ENCODE measurements at places on chromosomes 2 and 18.

DNA sequence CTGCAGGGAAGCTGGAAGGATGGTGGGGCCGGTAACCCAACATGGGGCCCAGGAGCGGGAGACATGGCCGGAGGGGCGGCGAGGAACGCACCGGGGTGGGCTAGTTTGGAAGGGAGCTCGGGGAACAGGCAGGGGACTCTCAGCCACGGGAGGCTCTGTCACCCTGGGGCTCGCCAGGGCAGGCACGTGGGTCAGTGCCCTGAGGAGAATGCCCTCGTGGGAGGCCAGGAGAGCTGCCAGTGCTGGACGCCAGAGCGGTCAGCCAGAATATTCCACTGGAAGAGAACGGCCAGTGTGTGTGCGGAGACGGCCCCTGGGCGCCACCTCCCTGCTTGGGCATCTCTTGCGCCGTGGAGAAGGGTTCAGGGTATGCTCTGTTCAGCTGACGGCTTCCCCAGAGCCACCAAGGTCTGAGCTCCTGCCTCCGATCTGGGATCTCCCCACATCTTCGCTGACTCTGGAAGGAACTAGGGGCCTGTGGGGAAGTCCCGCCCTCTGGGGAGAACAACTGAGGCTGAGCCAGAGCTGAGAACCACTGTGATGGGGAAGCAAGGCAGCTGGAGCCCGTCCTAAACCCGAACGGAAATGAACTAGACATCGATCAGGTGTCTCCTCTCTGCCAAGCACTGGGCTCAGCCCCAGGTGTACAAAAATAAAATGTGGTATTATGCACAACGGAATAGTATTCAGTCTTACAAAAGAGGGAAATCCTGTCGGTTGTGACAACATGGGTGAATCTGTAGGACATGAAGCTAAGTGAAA lies 49.3 kb downstream of the TNP1 start:
- DNase-seq, result no peak

GRCh38 chr18:47987388-47987699 lies 56.9 kb upstream of the SMAD2 start:
- DNase-seq, result no peak

DNA sequence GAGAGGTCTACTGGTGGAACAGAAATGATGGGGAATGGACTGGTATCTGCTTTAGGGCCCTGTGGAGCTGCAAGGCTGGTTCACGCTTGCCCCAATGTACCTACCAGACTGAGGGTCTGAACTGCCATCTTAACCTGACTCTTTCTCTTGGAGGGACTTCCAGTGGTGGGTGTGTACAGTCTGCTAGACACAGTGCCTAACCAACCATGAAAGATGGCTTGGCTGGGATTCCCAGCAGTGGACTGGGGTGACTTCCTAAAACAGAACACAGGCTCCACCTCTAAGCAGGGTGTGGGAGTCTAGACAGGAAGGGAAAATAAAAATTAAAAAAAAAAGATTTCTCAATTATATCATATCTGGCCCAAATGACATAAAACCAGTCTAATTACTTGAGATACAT lies 25.5 kb upstream of the MYO3B start:
- DNase-seq, result no peak

- DNase-seq, result no peak
These were observed 23.0 kb upstream of the TMEM200C start for GRCh38 chr18:5918205-5918858.

DNA sequence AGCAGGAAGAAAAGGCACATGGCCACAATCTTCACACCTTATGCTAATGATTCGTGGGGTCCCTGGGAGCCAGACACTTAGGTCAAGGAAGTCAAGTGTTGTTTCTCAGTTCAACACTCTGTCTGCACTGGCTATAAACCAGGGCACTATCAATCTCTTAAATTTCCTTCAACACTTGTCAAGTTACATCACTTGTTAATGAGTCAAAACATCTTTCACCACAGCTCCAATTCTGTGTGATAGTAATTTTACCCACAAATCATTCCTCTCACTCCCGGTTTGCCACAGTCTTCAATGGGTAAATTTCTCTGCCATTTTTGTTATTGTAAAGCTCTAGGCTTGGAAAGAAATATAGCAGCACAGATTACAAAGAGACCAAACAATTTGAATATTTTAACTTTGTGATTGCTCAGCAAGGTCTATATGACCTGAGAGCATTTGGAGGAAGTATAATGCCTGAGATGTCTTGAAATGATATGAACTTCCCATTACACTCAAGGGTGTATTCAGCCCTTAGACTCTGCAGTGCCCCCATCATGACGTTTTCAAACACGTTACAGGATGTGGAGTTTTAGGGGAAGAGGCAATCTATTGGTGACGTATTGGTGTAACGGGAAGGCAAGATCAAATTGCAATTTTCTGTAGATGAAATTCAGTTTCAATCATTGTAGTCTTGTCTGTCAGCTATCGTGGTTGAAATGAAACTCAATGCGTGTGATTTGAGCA lies 78.7 kb downstream of the ICOS start:
- no peak for DNase-seq

DNA sequence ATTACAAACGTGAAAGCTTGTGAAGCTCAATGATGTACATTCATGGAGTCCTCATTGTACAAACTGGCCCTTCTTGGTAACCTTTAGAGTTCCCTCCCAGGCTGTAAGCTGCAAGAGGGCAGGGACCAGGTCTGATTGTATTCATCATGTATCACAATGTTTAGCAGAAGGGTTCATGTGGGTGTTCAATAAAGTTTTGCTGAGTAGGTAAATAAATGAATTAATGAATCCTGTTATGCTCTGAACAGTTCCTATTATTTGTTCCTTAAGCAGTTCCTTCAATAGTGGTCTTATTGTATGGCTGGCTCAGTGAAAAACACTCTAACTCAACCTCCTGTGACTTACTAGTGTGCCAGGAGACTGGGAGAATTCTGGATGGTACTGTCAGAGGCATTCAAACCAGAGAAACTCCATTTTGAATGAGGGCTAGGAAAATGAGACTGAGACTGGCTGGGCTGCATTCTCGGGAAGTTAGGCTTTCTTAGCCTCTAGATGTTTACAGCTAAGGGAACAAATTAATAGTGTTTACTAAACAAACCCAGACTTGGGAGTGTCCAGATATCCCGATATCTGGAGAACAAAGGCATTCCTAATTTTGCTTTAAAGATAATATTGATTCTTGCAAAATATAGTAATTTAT lies 1.8 kb upstream of the ACVR1 start:
- no peak for DNase-seq

DNA sequence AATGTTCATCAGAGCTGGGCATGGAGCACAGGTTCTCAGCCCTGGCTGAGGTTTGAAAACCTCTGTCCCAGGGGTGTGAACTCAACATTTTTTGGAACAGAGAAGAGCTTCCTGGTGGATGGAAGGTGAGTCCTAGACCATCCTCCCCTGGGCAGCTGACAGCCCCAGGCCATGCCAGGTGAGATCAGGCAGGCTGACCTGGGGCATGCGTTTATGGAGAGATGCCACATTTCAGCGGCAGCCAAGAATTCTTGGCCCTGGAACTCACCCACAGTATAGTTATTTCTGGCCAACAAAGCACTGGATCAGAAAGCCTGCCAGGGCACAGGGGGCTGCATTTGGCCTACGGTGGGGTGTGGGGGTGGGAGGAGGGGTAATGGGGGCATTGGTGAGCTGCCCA lies 83.8 kb downstream of the EDAR start:
- DNase-seq, result no peak

GRCh38 chr2:165576409-165577154 lies 107.1 kb downstream of the CSRNP3 start:
- no peak for DNase-seq

GRCh38 chr2:168543037-168543436 lies 87.0 kb downstream of the CERS6 start:
- DNase-seq, result no peak

DNA sequence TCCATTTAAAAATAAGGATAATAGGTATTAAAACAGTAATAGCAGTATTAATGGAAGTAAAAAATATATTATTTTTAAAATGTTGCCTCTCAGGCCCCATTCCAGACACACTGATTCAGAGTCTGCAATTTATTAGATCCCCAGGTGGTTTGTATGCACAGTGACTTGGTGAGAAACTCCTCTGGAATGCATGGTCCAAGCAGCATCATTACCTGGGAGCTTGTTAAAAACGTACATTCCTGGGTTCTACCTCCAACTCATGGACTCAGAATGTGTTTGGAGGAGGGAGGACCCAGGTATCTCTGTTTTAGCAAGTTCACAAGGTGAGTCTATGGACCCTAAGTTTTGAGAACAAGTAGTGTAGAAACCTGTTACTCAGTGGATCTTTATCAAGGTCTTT lies 95.6 kb downstream of the ITGA4 start:
- no peak for DNase-seq

GRCh38 chr2:19863303-19864041 lies 38.3 kb downstream of the TTC32 start:
- peak; percentile 14 for DNase-seq

GRCh38 chr2:48713647-48714046 lies 41.9 kb downstream of the LHCGR start:
- no peak for DNase-seq

DNA sequence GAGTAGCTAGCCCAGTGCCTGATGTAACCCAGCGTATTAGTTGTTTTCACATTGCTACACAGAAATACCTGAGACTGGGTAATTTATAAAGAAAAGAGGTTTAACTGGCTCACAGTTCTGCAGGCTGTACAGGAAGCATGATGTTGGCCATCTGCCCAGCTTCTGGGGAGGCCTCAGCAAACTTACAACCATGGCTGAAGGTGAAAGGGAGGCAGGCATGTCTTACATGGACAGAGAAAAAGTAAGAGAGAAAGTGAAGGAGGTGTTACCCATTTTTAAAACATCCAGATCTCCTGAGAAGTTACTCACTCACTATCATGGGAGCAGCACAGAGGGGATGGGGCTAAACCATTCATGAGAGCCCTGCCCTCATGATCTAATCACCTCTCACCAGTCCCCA lies 6.1 kb upstream of the CYRIA start:
- no peak for DNase-seq

GRCh38 chr2:202299712-202300111 lies 34.1 kb downstream of the NOP58 start:
- DNase-seq, result no peak

DNA sequence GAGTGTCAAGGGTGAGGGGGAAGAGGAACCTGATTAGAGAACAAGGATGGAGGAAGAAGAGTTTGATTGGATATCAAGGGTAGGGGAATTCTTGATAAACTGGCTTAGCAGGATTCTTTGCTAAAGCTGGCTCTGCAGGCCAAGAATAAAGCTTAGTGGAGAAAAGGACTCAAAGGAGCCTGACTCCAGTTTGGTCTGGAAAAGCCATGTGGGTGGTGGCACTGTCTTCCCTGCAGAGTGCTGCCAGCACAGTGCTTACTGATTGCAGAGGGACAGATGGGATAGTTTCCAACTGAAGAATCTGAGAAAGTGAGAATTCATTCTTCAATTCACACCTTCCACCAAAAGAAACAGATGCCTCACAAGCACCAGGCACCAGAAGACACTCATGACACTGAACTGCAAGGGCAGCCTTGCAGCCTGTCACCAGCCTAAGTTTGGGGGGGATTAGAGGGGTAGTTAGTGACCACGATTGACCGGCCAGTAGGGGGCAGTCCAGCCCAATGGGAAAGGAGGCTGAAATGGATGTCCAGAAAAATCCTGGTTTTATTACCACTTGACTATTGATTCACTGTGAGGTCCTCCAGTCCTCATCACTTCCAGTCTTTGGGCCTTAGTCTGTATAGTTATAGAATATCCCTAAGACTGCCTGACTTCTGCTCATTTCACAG lies 334.5 kb downstream of the SMAD2 start:
- DNase-seq, result no peak

DNA sequence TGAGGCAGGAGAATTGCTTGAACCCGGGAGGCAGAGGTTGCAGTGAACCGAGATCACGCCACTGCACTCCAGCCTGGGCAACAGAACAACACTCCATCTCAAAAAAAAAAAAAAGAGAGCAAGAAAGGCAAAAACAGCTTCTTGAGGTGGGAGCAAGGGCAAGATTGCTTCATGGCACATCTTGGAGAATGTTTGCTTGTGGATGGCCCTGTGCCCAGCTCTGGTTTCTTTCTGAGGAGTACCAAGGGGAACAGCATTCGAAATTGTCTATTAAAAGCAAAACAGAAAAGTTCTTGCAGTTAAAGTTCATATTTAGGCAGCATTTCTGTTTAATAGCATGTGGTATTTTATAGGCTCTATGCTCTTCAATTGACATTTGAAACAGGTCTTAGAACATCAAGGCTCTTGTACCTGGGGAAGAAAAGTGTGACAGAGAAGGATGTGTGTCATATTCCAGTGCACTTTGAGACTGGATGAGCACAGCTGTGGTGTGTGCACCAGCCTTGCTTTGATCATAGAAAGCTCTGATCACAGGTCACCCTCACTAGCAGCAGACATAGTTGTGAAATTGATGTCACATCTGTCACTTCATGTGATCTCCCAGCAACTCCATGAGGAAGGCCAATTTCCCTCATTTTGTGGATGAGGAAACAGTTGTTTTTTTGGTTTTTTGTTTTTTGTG lies 154.3 kb downstream of the UXS1 start:
- DNase-seq, result no peak

DNA sequence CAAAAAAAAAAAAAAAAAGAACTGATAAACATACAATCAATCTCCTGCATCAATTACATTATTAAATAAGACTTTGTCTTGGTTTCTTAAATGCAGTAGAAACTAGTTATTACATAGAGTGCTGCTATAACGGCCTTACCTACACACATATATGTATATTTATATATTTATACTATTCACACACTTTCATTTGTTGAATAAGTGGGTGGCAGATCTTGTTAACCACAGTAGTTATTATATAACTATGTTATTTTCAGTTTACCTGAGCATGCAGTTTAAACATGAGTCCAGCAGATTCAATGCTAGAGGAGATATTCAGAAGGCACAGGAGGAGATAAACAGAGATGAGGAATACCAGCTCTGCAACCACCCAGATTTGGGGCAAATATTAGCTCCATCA lies 81.5 kb upstream of the CD226 start:
- DNase-seq, result no peak

- DNase-seq, result no peak
These were observed 501.5 kb downstream of the BCL11A start for GRCh38 chr2:60051991-60052390.

DNA sequence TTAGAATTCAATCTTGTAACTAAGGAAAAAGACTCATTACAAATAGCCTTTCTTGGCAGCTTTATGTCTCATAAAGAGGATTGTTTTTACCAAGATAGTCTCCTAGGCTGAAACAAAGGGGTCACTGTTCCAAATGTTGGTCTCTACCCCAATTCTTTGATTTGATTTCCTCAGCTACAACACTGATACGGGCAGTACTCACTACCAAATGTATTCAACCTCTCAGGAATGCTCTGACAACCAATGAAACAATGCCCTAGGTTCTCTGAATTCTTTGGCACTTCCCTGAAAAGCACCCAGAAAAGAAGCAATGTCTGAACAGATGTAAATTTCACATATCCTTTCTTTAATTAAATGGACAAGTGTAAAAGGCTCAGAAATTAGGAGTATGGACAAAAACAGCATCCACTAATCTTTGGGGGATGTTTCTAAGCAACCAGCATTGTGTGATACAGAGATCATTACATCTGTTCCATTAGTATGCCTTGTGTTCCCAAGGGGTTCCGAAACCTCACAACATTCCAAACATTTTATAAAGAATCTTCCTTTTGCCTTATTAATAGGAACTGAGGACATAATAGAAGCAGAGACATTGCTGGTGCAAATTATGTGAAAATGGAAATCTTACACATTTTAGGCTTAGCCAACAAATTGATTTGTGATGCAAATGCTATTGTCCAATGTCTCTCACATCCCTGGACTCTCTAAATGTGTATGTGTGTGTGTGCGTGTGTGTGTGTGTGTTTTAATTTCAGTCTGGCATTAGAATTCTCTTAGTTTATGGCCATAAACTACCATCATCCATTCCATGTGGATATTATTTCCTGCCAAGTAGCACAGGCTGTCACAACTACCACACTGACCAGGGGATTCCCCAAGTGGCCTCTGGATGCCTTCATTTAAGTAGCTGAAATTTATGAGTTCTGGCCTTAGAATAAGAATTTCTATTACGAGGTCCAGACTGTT lies 276.0 kb downstream of the MTX2 start:
- no peak for DNase-seq

Data from activated CD8-positive, alpha-beta memory T cell treated with anti-CD3 and anti-CD28 coated beads for 1 hour (primary cell).